ENCODE measurements at places on chromosomes 6 and 20. TPM values are rescaled to one million over a fixed set of nuclear protein-coding genes. Genes with fewer than 3 reads are reported as not detected.

DNA sequence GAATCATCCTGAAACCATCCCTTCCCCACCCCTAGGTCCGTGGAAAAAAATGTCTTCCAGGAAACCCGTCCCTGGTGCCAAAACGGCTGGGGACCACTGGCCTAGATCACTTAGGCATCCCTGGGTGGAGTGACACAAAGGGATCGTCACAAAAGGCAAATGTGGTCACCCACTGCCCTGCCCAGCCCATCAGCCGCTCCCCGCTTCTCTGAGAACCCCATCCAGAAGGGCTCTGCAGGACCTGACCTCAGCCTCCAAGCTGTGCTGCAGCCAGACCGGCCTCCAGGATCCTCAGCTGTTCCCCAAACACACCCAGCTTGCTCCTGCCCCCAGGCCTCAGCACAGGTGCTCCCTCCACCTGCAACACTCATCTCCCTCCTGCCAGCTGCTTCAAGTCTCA, 61.6 kb downstream of the PREX1 start:
- no peak overlapping the region for H3K27ac ChIP-seq
- no peak overlapping the region for H3K4me3 ChIP-seq
- H3K36me3 ChIP-seq = no peaks in the 10 kb centered on the region
- DNase-seq = no peak
- peaks cover 6% of the 10 kb centered on the region for H3K4me1 ChIP-seq

DNA sequence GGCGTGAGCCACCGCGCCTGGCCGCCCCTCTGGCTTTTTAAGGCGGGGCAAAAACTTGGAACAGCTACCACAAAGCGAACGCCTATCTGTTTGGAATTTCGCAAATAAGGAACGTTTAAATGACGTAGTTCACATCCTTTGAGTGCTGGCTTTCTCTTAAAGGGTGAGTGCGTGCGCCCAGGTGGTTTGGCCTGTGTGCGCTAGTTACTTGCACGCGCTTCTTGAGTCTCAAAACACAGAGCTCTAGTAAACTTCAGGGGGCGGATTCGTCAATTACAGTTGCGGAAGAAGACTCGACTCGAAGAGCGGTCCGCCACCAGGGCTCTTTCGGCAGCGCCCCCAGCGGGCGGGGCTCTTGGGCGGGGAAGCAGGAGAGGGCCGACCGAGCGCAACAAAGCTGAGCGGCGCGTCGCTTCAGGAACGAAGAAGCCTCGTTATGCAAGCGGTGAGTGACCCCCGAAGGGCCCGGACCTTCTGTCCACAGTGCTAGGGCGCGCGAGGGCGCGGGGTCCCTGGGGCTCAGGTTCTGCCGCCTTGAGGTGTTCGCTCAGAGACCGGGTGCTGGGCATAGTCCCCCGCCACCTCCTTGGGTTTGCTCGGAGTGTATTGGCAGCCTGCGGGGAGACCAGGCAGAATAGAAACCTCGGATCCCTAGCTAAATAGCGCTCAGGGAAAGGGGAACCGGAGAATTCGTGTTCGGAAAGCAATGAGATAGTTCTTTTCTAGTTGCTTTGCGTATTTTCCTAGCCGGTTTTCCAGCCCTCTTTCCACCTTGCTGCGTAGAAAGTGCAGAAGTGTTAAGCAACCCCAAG, at the start of gene SYCP2L:
SYCP2L (plus strand) TSS at position 362 of the 812 bp plus-strand sequence; CDS start at position 437, 75 bp downstream.
- peak within 1 kb of the TSS; percentile 87 for H3K27ac ChIP-seq
- H3K27me3 ChIP-seq = peaks cover 41% of the 10 kb centered on the region
- H3K4me3 ChIP-seq = peak within 1 kb of the TSS; percentile 91
- peaks cover 21% of the 10 kb centered on the region for H3K4me1 ChIP-seq
- DNase-seq = peak; percentile 83

DNA sequence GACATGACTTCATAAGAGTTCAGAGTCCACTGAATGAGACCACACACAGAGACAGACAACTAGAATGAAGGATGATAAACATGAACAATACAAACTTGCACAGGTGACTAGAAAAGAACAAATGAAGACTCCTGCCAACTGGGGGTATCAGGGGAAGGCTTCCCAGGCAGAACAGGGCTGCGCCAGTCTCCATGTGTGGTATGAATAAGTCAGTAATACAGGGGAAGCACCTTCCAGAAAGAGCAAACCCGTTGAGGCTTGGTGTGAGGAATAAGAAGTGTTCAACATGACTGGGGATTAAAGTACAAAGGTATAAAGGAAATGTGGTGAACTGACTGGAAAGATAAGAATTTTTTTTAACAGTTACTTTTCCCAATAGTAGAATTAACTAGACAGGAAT, 3.7 kb upstream of the SLC17A2 start:
- H3K27ac ChIP-seq = no peak overlapping the region
- H3K4me3 ChIP-seq = no peak overlapping the region
- H3K36me3 ChIP-seq = no peaks in the 10 kb centered on the region
- DNase-seq = no peak
- no peaks in the 10 kb centered on the region for H3K4me1 ChIP-seq

GRCh38 chr6:25315194-25316177, 36.3 kb downstream of the CARMIL1 start:
- H3K27ac ChIP-seq = no peak overlapping the region
- no peaks in the 10 kb centered on the region for H3K27me3 ChIP-seq
- no peaks in the 10 kb centered on the region for H3K36me3 ChIP-seq
- no peak for DNase-seq
- no peak overlapping the region for H3K4me3 ChIP-seq
- H3K4me1 ChIP-seq = peaks cover 41% of the 10 kb centered on the region

DNA sequence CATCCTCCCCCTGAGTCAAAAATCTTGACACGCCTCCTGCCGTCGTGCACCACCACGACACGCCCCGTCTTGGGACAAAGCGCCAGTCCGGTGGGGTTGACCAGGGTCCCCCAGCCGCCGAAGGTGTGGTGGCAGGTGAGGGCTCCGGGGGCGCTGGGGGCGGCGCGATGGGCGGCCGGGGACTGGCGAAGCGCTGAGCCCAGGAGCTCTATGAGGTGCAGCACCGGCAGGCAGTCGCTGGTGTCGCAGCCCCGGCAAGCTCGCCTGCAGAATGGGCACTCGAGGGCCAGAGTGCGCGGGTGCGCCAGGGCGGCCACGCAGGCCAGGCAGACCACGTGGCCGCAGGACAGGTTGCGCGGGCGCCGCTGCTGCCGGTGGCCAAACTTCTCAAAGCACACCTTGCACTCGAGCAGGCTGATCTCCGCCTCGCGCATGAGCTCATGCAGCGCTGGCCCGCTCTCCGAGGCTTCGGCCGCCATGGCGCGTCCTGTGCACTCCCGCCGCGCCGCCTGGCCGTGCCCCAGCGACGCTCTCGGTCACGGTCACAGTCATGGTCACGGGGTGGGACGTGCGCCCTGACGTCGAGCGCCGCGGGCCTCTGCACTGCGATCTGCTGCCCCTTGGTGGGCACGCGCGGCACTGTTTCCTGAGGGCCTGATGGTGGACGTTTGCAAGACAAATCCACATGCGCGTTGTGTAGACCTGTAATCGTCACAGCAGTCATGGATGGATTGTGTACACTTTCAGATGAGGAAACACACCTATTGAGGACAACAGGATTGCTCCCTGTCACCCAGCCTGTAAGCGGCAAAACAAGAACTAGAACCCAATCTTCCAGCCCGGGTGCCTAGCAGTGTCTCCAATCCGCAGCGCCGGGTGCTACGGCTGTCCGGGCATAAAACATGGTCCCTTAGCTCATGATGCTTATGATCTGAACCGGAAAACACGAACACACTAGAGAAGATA, at the start of gene NHLRC1:
NHLRC1 (minus strand) TSS at position 550 of the 966 bp plus-strand sequence; CDS start at position 479, 71 bp downstream.
- H3K27me3 ChIP-seq = no peaks in the 10 kb centered on the region
- peak within 1 kb of the TSS; percentile 75 for H3K4me3 ChIP-seq
- DNase-seq = peak; percentile 93
- H3K4me1 ChIP-seq = peaks cover 13% of the 10 kb centered on the region
- no peaks in the 10 kb centered on the region for H3K36me3 ChIP-seq
- H3K27ac ChIP-seq = peak within 1 kb of the TSS; percentile 40

TAGAP gene
- not detected for total RNA-seq

OR2J3 gene
- total RNA-seq = not detected

Data from osteocyte (in vitro differentiated cells).